ENCODE measurements at places on chromosomes 13 and 19. TPM values are rescaled to one million over a fixed set of nuclear protein-coding genes. Genes with fewer than 3 reads are reported as not detected.

CLEC11A gene
- total RNA-seq: 0.93 TPM

CEACAM7 gene
- not detected for total RNA-seq

ETV2 gene
- not detected for total RNA-seq

CACNG8 gene
- not detected for total RNA-seq

MBD3L1 gene
- total RNA-seq: not detected

GPR18 gene
- total RNA-seq: 10.6 TPM

MBNL2 gene
- total RNA-seq: 12.4 TPM

IQCN gene
- 4.6 TPM for total RNA-seq

ZNF813 gene
- total RNA-seq: 3.1 TPM

CEACAM4 gene
- total RNA-seq: not detected

CERS1 gene
- not detected for total RNA-seq
